Hypothalamus (tissue), 51 donors: ENCODE measurements at places on chromosomes 6 and 20.

DNA sequence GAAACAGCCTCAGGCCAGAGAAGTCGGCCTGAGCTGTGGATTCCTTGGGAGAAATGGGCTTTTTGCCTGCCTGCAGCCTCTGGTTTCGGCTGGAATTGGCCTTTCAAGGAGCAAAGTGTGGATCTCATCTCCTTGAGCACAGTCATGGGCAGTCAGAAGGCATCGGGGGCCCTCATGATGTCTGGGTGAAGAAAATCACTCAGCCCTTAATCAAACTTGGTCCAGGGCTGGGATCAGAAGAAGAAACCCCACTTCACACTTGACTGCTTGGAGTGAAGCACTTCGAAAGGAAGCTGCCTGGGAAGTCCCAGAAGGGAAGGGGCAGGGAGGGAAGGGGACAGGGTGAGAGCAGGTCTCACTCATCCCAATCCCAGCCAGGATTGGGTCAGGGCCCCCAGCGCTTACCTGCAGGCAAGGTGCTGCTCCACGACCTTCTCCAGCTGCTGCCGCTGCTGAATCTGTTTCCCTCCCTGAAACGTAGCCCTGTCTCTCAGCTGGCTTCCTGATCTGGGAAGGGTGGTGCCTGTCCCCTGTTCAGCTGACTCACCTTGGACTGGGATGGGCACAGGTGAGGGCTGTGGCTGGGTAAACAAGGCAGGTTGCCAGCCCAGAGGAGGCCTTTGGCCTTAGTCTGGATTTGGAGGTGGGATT lies at the start of gene SDCBP2:
SDCBP2 (minus strand) TSS at position 460 of the 651 bp plus-strand sequence. CDS start 8,723 bp downstream, outside the sequence.
- DNase-seq, result no peak

GRCh38 chr6:81491454-81492101 lies 260.9 kb downstream of the TENT5A start:
- DNase-seq, result no peak

DNA sequence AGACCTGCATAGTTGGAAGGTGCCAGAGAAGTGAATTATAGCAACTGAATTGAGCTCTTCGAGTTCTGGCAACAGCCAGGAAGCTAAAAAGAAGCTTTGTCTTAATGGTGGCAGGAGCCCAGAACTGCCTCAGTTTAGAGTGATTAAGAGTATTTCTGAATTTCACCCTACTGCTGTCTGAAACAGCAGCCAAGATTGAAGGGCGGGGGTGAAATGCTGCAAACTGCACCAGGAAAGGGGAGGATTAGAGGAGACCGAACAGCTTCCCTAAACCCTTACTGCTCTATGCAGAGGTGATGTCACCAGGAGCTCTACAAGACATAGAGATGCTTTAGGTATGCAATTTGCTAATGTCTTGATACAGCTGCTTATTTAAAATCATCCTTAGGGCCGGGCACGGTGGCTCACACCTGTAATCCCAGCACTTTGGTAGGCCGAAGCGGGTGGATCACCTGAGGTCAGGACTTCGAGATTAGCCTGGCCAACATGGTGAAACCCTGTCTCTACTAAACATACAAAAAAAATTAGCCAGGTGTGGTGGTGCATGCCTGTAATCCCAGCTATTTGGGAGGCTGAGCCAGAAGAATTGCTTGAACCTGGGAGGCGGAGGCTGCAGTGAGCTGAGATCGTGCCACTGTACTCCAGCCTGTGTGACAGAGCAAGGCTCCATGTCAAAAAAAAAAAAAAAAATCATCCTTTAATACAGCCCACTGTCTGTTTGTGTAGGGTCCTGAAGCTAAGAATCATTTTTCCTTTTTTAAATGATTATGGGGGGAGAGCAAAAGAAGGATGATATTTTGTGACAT lies 91.7 kb upstream of the IYD start:
- DNase-seq, result no peak

GRCh38 chr20:63576311-63576710 lies 2.3 kb upstream of the HELZ2 start:
- no peak for DNase-seq

GRCh38 chr6:134714679-134715078 lies 235.2 kb downstream of the ALDH8A1 start:
- no peak for DNase-seq
